Renal pelvis (tissue), 12 donors: ENCODE measurements at places on chromosomes 3 and 15.

- DNase-seq = no peak
These were observed 500.4 kb downstream of the SHQ1 start for GRCh38 chr3:72347819-72348319.

- DNase-seq = no peak
These were observed 6.2 kb upstream of the TMF1 start for GRCh38 chr3:69058180-69058946.

DNA sequence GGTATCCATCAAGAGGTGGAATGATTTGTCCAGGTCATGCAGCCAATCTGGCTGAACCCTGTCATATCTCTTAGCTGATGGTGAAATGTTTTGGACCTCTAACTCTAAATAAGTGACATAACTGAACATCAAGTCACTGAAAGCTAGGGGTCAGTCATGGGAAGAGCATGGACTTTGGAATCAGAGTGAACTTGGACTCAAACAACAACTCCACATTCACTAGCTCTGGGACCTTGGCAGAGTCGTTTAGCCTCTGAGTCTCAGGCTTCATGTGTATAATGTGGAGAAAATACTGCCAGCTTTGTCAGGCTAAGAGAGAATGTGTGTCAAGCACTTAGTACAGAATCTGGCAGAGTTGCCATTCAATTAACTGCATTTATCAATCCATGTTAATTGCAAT, 557.8 kb upstream of the CFAP20DC start:
- no peak for DNase-seq

GRCh38 chr3:72245183-72245811, 460.3 kb upstream of the PROK2 start:
- no peak for DNase-seq

DNA sequence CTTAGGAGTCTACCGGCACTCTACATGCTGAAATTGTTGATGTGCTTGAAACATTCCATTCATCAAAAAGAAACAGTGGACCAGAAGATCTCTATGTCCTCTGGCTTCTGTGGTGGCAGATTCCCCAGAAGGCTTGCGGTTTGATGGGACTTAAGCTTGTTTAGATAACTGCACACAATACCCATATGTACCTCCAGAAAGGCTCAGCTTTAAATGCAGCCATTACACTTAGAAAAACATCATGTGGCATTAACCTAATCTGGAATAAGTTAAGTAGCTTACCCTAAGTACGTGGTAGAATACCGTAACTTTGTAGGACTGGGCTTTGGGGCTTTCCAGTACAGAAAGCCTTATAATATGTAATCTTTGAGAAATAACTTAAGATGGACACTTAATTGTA, 187.3 kb downstream of the RBMS3 start:
- DNase-seq = no peak

DNA sequence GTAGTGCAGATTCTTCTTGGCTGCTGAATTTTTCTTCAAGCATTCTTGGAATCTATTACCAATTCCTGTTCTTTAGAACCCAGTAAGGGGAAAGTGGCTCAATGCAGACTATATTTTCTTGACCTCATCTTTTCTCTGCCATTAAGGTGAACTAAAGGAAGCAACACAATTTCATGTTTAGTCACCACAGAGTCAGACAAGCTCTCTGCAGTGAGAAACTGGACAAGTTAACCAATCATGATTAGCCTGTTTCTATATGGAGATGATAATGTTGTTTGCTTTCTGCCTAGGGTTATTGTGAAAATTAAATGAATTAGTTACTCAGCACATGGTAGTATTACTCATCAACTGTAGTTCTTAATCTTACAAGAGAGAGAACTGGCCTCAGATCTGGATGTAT, 1075.1 kb downstream of the AGBL1 start:
- DNase-seq = no peak

- DNase-seq = no peak
These were observed 40.8 kb downstream of the NUP210 start for GRCh38 chr3:13379201-13379830.

- DNase-seq = no peak
These were observed 75.4 kb downstream of the XXYLT1 start for GRCh38 chr3:195195321-195196209.

DNA sequence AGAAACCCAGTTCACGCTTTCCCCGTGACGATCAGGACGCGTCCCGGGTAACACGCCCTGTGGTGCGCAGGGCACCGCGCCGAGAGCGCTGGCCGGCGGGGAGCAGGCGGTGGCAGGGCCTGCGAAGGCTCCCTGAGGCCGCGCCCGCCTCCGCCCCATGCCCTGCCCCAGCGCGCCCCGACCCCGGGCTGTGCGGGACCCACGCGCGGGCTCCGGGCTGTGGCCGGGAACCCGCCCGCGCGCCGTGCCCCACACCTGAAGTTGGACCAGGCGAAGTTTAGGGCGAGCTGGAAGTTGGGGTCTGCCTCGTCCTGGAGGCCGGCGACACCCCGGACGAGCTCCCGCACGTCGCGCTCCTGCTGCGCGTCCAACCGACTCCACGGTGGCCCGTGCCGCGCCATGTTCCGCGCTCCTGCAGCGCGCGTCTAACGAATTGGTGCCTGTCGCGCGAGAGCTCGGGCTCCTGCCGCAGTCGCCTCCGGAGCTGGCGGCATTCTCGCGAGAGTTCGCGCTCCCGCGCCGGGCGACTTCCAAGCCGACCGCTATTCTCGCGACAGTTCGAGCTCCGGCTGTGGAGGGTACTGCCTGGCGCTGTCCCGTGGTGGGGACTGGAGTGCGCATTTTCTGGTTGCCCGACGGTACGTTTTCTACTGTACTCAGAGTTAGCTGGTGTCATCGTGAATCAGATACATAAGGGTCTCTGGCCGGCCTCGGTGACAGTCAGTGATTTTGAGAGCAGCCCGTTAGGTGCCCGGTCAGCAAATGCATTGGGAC, at the start of gene TUBGCP5:
TUBGCP5 (minus strand) TSS at position 427 of the 774 bp plus-strand sequence; CDS start at position 401, 26 bp downstream.
- peak; percentile 98 for DNase-seq

DNA sequence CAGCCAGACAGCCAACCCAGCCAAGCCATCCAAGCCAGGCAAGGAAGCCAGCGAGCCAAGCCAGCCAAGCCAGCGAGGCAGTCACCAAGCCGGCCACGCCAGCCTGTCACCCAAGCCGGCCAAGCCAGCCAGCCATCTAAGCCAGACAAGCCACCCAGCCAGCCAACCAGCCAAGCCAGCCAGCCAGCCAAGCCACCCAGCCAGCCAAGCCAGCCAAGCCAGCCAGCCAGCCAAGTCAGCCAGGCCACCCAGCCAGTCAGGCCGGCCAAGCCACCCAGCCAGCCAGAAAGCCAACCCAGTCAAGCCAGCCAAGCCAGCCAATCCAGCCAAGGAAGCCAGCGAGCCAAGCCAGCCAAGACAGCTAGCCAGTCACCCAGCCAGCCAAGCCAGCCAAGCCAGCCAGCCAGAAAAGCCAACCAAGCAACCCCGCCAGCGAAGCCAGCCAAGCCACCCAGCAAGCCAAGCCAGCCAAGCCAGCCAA, 201.2 kb downstream of the GOLGA6L6 start:
- DNase-seq = no peak

- DNase-seq = no peak
These were observed 13.1 kb downstream of the AP3S2 start for GRCh38 chr15:89880727-89881126.

GRCh38 chr15:51846463-51847230, 17.2 kb downstream of the TMOD3 start:
- no peak for DNase-seq

DNA sequence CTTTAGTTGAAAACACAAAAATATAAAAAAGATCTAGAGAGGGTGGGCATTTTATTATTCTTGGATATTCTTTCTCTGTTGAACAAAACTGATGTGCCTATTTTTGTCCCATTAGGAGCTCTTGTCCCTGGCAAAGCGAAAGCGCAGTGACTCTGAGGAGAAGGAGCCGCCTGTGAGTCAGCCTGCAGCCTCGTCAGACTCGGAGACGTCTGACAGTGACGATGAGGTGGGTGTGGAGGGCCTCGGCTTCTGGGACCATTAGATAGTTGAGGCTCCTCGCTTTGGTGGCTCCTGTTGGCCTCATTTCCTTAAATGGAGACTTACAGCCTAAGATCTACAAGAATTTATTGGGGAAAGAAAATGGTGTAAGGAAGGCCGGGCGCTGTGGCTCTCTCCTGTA, 21.3 kb downstream of the RTF1 start:
- no peak for DNase-seq

GRCh38 chr3:142574665-142575064, 3.9 kb downstream of the ATR start:
- no peak for DNase-seq

DNA sequence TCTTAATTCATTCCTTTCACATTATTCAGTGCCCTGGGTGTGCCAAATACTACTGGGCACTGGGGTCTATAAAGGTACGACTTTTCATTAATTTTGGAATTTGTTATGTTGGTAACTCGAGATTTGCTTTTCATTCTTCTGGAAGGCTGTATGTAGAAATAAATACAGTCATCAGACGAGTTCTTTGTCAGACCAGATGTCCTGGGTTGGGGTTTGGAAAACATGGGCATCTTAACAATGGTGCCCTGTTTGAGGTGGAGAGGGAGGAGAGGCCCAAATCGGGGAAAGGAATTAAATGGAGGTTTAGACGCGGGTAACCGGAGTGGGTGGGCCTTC, 662 bp upstream of the GLCE start:
- no peak for DNase-seq

GRCh38 chr3:16546186-16547010, 32.9 kb upstream of the RFTN1 start:
- DNase-seq = no peak

- DNase-seq = no peak
These were observed 7.3 kb upstream of the TNFSF10 start for GRCh38 chr3:172530566-172530965.

DNA sequence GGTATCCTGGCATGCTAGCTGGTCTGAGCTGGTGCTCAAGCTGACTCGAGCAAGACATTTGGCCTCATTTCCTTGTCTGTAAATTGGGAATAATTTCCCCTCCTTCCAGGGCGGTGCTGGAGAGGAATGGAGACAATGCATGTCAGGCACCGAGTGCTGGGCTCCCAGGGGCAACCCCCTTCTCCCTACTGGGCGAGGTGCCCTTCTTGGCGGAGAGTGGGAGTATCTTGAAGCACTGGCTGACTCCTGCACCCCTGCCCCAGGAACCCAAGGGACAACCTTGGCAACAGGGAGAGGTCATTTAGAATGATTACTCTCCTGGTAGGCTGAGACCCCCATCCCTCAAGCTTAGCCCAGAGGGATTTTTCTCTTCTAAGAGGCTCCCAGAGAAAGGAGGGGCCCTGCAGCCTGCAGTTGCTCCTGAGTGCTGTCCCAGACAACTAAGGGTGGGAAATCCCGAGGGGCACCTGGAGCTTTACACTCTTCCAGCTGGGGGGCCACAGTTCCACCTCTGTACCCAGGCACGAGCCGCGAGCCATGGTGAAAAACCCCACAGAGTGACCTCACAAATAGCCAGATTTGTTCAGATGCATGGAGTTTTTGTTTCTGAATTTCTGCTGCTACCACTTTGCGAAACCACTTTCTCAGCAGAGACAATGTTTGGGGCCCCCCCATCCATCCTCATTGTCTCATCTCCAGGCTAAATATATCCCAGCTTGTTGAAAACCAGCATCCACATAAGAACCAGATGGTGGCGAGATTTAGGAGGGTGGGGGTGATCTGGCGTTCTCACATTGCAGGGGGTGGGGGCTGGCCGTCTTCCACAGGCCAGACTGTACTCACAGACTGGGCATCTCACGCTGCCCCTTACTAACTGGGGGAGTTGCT, 44.8 kb downstream of the ABTB1 start:
- no peak for DNase-seq

DNA sequence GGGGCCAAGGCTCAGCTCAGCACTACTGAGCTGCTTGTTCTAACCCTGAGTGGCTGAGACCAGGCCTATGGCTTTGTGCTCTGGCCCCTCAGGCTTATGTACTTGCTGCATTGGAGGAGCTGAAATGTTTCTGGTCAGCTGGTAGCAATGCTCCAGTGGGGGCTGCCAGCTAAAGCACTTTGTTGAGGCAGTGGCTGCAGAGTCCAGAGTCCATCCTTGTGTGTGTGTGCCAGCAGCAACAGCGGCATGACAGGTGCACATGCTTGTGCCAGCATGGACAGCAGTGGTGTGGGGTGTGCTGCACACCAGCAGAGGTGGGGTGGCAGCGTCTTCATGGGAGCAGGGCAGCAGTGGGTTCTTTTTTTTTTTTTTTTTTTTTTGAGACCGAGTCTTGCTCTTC, 169.1 kb downstream of the VPS8 start:
- no peak for DNase-seq

- peak; percentile 47 for DNase-seq
These were observed 22.0 kb downstream of the GPR15 start for GRCh38 chr3:98553753-98554152.

DNA sequence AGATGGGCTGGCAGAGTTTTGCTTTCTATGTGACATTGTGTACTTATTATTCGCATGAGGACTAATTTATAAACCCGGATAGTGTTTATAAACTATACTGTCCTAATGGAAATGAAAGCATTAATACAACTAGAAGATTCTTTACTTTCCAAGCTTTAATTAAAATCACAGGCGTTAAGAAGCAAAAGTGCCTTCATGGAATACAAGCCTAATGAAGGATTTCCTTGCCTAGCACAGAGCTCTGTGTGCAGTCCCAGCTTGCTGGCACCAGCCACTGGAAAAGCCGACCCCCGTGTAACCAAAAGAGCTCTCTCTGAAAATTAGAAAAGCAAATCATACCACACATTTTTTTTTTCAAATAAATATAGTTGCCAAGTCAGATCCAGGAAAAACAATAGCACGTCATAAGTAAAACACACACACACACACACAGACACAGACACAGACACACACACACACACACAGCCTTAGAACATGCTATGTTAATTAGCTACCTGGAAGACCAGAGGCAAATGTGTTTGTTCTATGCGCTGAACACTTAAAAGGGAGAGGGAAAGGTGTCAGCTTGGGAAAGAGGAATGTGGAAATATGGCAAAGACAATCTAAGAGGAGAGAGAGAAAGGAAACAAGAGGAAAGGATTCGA, 1084.2 kb downstream of the TUSC7 start:
- no peak for DNase-seq

GRCh38 chr3:181699171-181699903, 12.4 kb upstream of the SOX2 start:
- DNase-seq = no peak

DNA sequence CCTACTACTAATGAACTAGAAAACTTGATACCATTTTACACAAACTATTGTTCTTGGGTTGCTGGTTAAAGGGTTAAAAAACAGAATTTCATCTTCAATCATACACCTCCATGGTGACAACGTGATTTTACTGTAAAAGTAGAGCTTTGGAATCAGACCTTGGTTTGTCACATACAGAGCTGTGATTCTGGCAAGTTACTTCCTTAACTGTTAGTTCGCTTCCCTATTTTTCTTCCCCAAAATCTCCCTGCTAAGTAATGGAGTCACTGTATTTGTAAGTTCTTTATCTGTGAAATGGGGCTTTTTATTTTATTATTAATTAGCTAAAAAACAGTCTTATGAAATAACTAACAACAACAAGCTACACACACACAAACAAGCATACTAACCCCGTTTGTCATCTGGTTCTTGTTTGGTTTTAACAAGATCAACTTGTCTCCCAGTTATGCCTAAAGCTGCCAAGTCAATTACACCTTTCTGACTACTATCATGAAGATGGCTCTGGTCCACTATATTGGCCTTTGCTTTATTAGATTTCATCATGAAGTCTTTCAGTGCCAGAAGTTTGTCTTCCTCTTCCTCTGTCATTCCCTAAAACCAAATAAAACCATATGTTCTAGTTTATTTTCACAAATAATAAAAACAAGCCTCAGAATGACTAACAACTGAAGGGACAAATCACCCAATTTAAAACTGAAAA, 38.6 kb downstream of the PIK3R4 start:
- no peak for DNase-seq

- DNase-seq = no peak
These were observed 12.6 kb downstream of the GTF2A2 start for GRCh38 chr15:59644756-59645155.

GRCh38 chr15:67928666-67929065, 88.8 kb upstream of the RNU6-1 start:
- no peak for DNase-seq

GRCh38 chr3:10356461-10356981, 35.6 kb upstream of the SEC13 start:
- DNase-seq = no peak
